ENCODE measurements at places on chromosomes 2 and 18.

DNA sequence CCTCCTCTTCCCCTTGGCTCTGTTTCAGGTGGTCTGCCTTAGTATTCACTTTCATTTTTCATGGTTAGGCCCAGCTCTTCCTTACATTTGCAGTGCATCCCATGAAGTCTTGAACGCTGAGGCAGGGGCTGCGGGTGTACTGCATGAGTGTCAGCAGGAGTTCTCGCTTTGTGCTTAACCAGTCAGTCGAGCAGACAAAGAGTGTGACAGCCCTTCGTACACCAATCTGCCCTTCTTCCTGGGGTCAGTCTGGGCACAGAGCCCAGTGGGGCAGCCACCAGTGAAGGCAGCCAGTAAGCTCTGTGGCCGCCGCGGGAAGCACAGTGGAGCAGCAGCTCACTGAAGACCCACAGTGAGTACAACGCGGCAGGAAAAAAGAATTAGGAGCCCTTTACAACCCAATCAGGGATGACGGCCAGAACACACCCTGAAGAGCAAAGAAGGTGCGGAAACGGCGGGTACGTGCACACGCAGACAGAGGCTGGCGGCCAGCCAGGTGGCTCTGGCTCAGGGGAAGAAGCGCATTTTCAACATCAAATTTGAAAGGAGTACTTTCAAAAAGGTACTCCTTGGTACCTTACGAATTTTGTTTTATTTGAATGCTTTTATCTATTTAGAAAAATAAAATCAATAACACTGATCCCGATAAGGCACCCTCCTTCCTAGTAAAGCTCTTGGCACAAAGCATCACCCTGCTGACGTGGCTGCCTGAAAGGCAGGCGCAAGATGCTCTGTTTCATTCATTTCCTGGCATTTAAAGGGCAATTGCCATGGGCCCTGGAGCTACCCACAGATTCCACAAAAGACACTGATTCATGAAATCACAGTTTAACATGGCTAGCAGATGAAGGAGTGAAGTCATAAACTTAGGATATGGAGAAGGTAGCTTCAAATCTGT, 47.0 kb upstream of the SEMA4C start:
- DNase-seq: no peak

DNA sequence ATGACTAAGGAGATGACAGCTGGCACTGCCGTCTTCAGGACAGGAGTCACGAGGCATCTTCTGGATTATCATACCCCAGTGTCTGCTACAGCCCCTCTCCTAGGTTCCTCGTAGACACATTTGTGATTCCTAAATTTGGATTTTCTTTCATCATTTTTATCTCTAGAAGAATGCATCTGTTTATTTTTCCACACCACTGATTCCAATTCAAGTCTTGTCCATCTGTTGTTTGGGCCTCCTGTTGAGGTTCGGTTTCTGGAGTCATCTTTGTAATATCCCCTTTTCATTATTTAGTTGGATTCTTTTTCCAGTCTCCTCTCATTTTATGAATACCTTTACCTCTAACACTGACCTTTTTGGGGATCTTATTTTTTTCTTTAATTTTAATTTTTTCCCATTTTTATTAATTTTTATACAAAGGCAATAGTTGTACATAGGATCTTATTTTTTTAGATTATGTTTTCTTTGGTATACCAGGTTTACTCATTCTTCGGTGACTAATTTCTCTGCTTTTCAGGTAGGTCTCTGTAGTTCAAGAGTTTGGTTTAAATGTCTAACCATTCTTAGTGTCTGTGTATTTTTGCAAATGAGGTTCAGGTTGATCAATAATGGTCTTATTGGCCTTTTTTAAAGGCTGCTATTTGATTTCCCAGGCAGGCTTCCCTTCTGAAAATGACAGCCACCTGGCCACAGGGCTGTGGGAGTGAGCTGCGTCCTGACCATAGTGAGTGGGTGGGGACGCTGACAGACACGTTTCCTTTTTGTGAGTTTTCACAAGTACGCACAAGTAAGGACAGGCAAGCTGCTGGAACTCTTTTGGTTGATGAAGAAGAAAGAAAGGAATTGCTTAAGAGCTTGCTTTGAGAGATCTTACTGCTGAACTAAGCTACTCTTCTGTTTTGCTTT, 34.5 kb downstream of the FARP2 start:
- DNase-seq: no peak

- no peak for DNase-seq
These were observed 201.7 kb upstream of the CXCR4 start for GRCh38 chr2:136319651-136320050.

DNA sequence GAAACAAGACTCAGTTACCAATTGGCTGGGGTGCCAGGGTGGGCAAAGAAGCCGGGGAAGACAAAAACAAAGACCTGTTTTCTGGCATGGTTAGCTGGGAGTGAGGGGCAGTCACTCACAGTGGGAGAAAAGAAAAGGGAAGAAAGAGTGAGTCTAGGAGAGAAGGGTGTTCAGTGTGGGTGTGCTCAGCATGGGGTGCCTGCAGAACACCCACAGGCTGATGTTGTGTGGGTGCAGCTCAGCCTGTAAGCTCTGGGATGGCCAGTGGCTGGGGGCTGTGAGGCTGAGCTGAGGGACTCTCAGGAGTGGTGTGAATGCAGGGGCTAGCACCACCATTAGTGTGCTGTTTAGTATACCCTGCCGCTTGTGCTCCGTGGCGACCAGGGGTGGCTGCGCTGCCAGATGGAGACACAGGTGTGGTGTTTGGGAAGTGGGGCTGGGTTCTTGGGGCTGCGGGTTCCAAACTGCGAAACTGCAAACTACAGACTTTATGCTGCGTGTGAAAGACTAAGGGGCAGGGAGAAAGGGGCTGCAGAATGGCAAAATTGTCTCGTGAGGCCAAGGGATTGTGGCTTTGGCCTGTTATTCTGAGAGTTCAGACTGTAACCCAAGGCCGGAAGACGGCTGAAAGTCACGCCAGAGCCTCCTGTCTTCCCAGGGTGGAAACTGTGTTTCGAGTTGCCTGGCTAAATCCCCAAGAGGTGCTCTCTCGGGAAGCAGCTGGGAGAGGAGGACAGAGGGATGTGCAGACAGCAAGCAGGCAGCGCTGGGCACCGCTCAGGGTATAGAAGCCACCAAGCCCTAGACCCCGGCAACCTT, 156.3 kb downstream of the TTC32 start:
- DNase-seq: no peak

DNA sequence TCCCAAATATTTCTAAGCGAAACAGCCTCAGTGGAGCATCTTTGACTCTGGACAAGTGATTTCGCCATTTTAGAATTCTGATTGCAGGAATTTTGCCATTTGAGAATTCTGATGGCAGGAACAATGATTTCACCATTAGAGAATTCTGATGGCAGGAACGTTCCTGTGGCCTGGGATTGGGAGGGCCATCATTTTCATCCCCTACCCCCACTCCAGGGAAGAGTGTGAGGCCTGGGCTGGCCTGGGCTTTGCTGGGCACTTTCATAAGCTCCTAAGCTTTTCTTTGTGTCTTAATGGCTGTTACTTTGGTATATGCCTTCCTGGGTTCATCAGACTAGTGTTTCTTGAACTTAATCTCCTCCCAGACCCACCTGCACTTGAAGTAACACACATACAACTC, 129.3 kb upstream of the EPAS1 start:
- DNase-seq: no peak

DNA sequence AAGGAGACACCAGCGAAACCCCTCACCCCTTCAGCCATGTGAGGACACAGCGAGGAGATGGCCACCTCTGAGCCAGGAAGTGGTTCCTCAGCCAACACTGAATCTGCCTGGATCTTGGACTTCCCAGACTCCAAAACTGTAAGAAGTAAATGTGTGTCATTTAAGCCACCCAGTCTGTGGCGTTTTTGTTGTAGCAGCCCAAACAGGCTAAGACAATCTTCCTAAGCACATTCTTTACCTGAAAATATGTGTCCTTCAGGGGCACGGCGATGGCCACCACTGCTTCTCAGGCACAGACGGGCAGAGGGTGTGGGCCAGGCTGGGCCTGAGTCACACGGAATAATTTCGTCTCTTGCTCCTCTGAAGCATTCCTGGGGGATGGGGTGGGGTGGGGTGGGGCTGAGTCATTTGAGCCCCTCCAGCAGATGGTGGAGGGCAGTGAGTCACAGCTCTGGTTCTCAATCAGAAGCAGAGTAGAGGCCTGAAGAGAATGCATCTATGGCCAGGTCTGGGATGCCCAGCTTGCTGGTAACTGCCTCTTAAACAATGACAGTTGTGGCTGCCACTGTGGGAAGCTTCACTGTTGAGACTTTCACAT, 142.4 kb downstream of the CAPN13 start:
- DNase-seq: no peak

DNA sequence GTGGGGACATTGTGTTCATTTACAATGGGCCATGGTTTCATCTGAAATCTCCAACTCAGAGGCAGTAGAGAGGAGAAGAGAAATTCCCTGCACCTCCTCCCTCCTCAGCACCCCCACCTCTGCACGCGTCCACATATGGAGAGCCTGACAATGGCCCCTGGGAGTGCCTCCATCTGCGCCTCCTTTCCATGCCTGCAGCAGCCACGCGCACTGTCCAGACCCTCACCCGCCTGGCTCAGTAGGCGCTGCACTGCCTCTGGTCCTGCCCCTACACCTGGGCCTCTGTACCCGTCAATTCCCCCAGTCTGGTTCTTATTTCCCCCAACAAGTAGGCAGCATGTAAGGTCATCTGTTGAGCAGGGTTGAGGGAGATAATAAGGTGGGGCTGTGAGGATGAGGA, 23.8 kb downstream of the MPHOSPH10 start:
- DNase-seq: no peak

DNA sequence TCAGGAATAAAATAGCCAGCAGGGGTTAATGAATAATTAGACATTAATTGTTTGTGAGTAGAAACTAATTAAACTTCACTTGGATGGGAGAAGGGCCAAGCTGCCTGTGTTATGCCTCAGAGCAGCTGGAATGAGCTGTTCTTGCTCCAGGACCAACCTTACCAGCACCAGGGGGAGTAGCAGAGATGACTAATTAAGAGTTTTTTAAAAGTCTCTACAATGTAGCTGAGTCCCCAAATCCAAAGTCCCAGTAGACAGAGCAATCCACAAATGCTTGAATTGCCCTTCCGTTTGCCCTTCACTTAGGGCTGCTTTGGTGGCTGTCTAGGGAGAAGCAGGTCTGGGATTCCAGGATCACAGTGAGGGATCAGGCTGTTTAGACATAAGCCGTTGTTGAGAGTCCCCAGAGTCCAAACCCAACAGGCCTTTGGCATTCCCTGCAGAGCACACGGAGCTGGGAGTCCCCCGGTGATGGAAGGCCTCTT, 59.4 kb downstream of the RHOB start:
- peak; percentile 30 for DNase-seq

DNA sequence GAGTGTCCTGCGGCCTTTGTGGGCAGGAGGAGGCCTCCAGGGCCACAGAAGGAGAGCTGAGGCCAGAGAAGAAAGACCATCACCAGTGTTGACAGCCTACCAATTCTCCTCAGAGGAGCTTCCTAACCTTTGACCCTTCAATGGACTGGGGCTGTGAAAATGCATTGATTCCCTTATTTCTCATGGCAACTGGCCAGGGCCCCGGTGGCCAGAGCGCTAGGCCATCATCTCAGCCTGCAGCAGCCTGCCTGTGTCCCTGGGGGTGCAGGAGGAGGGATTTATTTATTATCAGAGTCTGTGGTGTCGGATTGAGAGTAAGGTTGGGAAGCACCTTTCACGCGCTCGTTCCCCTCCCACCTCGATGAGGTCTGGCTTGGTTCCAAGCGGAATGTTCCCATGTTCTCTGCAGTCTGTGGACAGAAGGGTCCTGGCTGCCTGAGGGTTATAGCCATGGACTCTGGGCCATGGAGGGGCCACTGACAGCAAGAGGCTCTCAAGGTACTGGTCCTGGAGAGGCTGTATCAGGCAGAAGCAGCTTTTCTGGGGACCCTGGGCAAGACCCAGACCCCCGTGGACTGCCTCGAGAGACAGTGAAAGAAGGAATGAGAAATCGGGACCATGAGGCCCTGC, 53.8 kb downstream of the CYP27C1 start:
- no peak for DNase-seq

DNA sequence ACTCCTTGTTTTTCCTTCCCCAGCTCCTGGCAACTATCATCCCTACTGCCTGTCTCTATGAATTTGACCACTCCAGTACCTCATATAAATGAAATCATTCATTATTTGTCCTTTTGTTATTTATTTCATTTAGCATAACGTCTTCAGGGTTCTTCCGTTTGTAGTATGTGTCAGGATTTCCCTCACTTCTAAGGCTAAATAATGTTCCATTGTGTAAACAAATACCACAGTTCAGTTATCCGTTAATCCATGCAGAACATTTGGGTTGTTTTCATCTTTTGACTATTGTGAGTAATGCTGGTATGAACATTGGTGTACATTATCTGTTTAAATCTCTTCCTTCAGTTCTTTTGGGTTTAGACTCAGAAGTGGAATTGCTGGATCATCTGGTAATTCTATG, 18.8 kb downstream of the DYNC2LI1 start:
- no peak for DNase-seq

- peak; percentile 69 for DNase-seq
These were observed 465 bp downstream of the SEPTIN10 start for GRCh38 chr2:109613081-109613921.

DNA sequence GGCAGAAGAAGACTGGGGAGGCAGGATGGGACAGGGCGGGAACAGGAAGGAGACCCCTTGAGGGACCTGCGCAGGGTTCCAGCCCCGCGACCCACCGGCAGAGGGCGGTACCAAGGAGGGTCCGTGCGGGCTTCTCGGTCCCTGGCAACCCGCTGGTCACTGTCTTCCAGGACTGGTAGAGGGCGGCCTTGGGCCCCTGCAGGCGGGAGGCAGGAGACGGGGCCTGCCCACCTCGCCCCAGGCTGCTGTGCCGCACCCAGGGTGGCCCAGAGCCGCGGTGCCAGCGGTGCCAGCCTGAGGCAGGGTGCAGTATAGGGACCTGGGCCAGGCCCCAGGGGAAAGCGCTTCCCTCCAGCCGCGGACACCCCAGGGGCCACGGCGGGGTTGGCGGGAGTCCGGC, 34.5 kb downstream of the NEURL3 start:
- DNase-seq: peak; percentile 75

GRCh38 chr2:169891593-169892298, 64.5 kb downstream of the UBR3 start:
- no peak for DNase-seq

DNA sequence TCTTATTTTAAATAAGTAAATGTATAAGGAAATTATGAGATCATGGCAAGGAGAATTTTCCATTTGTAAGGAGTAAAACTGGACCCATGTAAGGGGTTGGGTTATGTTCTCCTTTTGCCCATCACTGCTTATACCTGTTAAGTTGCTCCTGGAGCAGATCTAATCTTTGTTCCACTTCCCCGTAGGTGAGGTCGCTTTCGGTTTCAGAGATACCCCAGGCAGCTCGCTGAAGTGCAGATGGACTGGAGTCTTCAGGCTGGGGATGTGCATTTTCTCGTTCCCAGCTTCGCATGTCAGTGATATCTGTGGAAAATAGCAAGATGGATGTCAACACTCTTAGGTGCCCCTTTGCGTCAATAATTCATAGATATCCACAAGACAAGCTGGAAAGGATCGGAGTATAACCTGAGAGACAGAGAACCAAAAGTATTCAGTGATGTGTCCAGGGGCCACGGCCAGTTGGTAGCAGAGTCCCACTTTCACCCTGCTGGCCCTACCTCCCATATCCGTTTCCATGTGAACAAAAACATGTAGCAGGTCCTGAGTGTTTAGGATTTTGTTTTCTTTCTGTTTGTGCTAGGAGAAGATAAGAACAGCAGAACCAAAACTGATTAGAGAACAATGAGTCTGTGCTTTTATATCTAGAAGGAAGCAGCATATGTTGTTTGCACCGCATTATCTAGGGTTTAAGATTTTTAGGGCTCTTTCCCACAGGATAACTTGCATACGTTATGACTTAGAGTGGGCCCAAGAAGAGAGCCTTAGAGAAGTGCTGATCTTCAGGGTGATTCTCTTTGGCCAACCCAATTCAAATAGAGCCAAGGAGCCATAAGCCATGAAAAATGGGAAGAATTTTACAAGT, 36.0 kb downstream of the GCA start:
- no peak for DNase-seq

All from suppressor macrophage treated with lipopolysaccharide for 1 hour (primary cell).